ENCODE measurements at places on chromosomes 2 and 18.
A peak's percentile ranks its signal among the peaks of the same experiment; 100 is the strongest.

DNA sequence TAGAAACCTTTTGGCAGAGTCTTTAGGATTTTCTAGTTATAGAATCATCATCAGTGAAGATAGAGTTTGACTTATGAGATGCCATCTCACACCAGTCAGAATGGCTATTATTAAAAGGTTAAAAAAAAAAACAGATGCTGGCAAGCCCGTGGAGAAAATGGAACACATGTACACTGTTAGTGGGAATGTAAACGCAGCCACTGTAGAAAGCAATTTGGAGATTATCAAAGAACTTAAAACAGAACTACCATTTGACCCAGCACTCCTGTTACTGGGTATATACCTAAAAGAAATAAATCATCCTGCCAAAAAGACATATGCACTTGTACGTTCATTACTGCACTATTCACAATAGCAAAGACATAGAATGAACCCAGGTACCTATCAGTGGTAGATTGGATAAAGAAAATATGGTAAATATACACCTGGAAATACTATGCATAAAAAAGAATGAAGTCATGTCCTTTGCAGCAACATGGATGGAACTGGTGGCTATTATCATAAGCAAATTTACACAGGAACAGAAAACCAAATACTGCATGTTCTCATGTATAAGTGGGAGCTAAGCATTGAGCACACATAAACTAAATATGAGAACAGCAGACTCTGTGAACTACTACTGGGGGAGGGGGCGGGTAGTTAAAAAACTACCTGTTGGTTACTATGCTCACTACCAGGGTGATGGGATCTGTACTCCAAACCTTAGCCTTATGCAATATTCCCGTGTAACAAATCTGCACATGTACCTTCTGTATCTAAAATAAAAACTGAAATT is 279.0 kb downstream of the KIAA1328 start:
- no peak for DNase-seq

- no peak for DNase-seq
Measured at GRCh38 chr2:111157071-111157661, 36.5 kb downstream of the BCL2L11 start.

GRCh38 chr2:26325851-26326250 is 20.1 kb upstream of the SELENOI start:
- DNase-seq: no peak

- no peak for DNase-seq
Measured at GRCh38 chr2:170928036-170928823, 823 bp upstream of the GORASP2 start.

- no peak for DNase-seq
Measured at GRCh38 chr18:1581581-1581980, 676.9 kb downstream of the ADCYAP1 start.

DNA sequence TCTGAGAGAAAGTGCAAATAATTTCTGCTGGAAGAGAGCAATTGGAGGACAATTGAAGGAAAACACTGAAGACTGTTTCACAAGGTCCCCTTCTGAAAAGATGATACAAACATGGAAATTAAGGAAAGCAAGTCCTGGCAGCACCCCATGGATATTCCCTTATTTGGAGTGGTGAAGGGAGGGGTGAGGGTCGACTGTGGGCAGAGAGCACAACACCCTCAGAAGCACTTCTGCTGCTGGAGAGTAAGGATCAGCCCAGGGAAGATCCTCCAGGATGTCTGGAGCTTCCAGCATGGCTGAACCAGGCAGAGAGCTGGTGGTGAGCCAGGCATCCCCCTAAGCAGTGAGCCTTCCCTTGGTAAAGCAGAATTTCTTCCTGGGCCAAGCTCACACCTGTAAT is 54.7 kb downstream of the LINC00305 start:
- no peak for DNase-seq

GRCh38 chr18:44895176-44895798 is 214.6 kb downstream of the SETBP1 start:
- no peak for DNase-seq

DNA sequence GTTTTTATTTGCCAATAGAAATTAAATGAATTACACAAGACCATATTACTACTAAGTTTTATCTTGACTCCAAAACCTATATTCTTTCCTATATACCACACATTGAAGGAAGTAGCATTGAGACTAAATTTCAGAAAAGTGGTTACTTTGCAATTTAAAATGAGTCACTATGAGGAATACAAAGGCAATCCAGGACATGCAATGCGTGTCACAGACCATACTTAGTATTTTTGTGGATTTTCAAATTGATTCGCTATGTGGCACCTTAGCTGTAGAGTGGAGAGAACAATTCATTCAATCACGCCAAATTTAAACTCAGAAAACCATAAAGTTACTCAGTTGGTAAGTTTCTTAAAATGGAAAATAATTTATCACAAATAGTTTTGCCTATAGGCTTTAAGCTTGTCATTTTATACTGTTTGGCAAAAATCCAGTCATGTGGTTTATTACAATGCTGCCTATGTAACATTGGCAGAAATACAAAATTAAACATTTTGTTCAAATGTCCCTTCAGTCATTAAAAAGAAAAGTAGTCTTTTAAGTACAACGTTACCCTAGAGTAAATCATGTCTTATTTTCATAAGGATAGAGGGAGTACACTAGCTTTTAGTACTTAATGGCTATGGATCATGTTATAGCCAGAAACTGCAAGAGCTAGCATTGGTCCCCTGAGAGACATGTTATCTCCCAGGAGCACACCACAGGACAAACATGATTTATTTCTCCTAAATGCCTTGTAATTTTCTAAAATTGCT is 222.8 kb upstream of the CDH7 start:
- no peak for DNase-seq

DNA sequence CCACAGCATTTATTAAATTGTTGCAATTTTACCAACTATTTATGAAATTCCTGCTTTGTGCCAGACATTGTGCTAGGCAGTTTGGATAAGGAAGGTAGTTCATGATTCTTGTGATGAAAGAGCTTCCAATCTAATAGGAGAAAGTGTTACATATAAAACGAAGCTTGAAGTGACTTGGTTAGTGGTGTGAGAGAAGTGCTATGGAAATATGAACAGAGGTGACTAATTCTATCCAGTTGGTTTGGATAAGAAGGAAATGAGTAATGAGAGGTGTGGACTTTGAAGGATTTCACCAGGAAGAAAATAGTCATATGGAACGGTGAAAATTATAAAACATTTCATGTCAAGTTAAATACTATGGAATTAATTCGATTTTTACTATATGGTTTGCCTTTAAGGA is 48.6 kb downstream of the EML6 start:
- DNase-seq: no peak

DNA sequence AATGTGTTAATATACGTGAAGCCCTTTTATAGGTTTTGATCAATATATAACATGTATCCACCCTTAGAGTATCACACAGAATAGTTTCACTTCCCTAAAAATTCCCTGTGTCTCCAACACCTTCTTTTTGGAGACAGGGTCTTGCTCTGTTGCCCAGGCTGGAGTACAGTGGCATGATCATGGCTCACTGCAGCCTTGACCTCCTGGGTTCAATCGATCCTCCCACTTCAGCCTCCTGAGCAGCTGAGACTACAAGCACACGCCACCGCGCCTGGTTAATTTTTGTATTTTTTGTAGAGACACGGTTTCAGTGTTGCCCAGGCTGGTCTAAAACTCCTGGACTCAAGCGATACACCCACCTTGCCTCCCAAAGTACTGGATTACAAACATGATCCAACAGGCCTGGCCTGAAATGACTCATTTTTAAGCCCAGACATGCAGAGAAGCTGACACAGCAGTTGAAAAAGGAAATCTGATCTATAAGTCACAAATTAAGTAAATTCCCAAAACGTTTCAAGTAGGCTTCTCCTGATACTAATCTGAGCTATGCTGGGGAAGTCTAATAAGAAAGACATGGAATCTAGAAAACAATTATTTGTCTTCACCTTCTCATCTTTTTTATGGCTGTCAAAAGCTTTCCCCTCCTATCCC is 2.9 kb downstream of the DUSP11 start:
- no peak for DNase-seq

GRCh38 chr2:104804148-104804890 is 49.6 kb upstream of the POU3F3 start:
- no peak for DNase-seq

DNA sequence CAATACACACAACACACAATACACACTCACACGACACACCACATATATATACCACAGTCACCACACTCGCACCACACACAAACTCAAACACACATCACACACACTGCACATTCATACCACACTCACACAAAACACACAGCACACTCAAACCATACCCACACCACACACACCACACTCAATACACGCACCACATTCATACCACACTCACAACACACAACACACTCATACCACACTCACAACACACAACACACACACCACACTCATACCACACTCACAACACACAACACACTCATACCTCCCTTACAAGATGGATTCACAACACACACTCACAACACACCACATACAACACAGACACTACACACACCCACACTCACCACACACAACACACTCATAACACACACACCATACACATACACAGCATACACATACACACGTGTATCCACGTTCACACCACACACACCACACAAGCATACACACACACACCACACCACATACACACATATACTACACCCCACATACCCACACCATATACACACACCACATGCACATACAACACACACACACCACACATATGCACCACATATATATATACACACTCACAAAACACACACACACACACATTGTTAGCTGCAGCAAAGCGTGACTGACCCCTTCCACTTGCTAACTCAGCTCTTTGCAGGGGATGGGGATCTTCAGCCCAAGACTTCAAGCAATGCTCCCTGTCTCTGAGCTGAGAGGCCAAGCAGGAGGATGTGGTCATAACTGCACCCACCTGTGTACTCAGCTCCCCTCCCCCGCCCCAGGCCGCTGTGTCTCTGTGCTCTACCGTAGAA is 59.0 kb downstream of the SDC1 start:
- DNase-seq: no peak

DNA sequence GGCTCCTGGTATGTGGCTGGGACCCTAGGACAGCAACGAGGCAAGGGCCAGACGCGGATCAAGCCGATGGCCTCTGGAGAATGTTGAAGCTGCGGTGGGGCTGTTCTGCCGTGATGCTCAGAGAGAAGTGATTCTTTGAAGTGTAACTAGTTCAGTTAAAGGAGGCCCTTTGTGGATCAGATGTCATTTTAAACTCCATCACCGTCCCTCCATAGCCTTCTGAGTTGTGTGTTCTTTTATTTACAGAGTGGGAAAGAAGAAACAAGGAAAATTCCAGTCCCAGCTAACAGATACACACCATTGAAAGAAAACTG is 403 bp downstream of the PNO1 start:
- DNase-seq: no peak

DNA sequence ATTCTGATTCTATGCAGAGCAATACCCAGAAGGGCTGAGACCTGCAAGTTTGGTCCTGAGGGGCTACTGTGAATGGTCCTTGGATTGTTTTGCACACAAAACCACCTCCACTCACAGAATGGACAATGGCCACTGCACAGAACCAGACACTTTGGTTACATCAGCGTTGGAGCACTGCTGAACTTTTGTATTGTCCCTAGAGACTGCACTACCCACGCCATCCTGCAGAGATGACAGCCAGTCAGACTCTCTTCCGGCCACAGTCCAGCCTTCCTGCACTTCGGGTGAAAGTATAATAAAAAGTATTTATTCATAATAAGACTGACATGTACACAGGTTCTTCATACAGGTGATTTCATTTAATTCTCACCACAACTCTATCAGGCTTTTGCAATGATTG is 35.7 kb downstream of the CELF4 start:
- DNase-seq: no peak

- DNase-seq: peak; percentile 95
Measured at GRCh38 chr2:218406209-218406948, 6.7 kb downstream of the CTDSP1 start.

DNA sequence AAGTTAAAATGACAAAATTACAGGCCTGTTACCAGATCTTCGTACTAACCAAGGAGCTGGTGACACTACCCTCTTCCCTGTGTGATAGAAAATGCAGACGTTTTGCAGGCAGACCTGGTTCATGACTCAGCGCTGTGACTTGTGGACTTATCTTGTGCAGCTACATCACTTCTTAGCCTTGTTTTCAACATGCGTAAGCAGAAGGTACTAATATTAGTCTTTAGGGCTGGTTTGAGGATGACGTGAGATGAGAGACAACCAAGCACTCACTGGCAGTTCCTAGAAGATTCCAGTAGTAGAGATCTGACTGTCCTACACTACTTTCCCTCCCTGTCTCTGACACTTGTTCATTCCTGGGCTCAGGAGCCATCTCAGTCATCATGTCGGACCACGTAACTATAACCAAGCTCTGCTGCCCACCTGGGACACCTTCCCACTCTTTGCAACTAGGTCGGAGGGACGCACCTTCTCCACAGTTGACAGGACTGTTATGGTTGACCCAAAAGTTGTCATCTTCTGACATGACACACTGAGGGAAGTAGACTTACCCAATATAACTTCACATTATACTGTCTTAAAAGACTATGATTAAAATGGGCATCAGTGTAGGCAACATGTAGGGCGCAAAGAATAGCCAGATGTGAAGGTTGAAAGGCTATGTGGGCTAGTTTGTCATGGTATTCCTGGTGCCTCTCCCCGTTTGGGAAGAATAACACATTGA is 64.8 kb downstream of the TNFRSF11A start:
- DNase-seq: no peak

- DNase-seq: no peak
Measured at GRCh38 chr2:102839668-102840388, 78.0 kb downstream of the TMEM182 start.

Measured in T1000 (cell line).